Substantia nigra (tissue), 51 donors: ENCODE measurements at places on chromosomes 2 and 18.
A peak's percentile ranks its signal among the peaks of the same experiment; 100 is the strongest.

- no peak for DNase-seq
Measured at GRCh38 chr18:57029761-57030160, 117.1 kb upstream of the BOD1L2 start.

GRCh38 chr2:233209117-233209532 is 42.3 kb upstream of the ATG16L1 start:
- DNase-seq: no peak

DNA sequence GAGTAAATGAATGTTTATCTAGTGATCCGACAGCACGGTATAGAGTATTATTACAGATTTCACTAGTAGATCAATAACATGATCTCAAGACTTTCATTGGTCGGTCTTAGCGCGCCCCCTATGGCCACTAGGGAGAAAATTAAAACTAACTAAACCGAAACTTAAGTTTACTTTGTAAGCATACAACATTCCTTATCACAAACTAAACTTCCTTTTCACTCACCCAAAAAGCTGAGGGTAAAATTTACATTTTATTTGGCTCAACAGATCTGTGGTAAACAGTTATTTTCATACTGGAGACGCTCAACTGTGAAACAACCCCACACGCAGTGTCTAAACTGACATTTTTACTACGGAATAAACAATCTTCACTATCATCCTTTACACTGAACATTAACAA is 215.6 kb upstream of the MAP2 start:
- no peak for DNase-seq

DNA sequence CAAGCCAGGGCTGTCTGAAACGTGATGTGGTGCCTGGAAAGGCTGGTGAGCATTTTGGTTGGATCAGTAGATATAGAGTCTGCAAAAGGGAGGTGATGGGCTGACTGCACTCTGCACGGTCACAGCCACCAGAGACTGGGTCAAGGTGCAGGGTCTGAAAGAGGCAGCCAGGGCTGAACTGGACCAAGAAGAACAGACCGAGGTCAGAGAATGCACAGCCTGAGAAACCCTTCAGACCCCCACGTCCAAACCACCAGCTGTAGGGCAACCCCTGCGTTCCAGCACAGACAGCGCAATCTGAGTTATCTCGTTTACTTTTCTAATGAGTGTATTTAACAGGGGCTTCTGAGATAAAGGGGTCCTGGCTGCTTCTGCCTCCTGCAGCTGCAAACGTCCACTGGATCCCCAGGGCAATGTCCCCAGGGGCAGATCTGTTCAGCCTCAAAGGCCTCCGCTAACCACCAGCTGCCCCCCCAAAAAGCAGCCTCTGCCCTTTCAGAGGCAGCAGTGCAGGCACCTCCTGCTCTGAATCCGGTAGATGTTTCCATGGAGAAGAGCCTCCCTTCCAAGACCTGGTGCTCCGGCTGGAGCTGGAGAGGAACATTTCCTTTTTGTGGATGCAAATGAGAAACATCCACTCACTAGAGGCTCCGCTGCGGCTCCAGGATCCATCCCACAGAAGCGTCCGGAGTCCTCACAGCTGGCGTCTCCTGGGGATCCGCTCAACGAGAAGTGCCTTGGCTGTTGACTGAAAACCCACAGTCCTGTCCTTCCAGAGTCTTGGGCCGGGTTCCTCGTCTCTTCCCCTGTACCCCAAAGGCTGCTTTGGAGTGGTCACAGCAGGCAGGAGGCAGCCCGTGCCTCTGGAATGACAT is 970 bp upstream of the KCNG2 start:
- no peak for DNase-seq

DNA sequence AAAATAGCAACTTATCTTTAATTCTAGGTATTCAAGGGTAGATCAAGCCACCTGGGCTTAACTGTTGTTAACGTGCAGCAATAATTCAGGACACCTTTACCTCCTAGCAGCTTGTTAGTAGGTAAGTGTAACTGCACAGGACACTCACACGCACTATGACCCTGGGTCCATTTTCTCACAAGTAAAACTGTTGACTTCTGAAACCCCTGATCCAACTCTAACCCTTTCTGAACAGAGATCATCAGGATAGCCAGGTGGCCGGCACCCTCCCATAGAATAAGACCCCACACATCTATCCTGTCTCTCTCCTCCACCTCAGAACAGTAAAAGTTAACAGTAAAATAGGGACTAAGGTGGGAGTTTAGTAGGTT is 610 bp downstream of the SPC25 start:
- DNase-seq: no peak

DNA sequence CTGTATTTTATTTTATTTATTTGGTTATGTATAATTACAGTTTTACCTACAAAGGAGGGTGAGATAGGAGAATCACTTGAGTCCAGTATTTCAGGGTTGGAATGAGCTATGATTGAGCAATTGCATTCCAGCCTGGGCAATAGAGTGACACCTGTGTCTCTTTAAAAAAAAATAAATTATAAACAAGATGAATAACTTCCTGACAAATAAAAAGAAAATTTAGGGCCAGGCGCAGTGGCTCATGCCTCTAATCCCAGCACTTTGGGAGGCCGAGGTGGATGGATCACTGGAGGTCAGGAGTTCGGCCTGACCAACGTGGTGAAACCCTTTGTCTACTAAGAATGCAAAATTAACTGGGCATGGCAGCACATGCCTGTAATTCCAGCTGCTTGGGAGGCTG is 17.3 kb downstream of the MTA3 start:
- no peak for DNase-seq

DNA sequence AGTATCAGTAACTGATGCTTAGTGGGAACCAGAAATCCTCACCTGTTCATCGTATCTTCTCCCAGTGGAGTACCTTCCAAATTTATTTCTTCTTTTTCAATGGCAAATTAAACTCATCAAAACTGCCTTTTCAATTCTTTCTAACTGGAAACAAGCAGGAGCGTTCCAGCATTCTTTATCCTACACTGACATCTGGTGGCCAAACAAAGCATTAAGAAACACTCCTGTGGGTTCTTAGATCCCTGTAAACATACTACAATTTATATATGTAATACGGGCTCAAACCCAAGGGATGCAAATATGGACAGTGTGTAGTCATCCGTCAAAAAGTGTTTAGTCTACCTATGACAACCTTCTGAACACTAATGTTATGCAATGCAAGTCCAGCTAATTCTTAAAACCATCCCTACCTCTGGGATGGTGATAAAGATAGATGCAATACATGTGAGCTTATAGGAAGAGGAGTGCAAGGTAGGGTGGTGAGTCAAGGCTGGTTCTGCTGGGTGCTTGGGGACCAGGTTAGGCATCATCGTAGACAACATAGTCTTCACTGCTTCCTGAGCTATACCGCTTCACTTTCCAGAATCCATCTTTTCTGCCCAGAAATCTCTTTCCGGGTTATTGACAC is 375.0 kb downstream of the CTNNA2 start:
- no peak for DNase-seq

DNA sequence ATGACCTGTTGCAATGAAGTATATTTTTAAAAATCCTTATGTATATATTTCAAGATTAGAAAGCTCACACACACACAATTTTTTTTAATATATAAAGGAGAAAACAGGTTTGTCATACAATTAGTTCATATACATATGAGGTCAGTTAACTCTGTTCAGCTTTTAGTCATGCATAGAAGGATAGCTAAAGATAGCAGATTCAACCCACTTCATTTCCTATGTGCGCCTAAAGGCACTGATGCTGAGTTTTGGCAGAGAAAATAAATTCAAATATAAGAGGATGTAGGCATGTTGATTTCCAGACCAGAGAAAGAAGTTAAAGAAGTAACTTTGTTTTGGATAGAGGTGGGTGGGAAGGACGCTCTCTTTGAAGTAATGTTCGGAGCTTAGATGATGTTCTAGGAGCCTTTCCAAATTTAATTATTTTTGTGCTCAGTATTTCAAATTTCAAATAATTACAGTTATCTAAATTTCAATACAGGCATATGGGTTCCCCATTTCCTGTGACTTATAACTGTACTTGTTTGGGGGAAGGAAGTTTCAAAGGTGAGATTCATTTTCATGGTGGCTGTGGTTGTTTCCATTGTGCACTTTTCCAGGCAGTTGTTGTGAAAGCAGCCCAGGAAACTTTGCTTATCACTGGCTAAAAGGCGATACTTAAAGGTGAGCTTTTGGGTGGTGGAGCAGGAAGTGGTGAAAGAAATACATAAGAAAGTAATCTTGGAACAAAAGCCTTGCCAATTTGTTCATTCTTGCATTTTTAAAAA is 523.4 kb upstream of the FANCL start:
- no peak for DNase-seq

- DNase-seq: no peak
Measured at GRCh38 chr2:169362894-169363559, 693 bp upstream of the LRP2 start.

- DNase-seq: no peak
Measured at GRCh38 chr2:238701341-238702206, 146.3 kb upstream of the TWIST2 start.

DNA sequence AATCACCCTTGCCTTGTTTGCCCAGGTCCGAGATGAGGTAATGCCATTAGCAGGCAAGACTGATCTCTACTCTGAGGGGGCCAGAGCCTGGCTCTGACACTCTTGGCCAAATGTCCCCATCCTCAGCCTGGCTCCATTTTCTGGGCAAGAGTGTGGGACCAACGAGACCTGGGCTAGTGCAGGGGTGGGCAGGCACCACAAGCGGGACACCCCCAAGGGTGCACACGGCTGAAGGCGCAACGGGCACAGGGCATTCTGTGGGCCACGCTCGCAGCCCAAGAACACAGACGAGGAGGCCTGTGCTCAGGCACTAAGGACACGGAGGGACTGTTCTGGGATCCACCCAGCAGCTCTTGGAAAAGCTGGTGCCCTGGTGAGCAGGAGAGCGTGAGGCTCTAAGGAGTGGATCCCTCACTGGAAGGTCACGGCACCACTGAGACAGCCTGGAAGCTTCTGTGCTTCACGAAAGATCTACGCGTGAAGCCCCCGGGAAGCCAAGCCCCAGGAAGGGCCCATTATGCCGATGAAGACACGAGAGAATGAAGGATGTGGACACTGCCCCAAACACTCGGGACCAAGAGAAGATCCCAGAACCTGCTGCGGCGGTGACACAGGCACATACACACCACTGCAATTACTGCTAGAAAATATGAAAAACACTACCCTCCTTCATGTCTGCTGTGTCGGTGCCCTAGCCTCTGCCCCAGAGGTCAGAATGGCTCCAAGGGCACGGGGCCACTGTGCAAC is 138.2 kb downstream of the HDAC4 start:
- no peak for DNase-seq

GRCh38 chr18:13246591-13246990 is 28.0 kb downstream of the LDLRAD4 start:
- DNase-seq: no peak

DNA sequence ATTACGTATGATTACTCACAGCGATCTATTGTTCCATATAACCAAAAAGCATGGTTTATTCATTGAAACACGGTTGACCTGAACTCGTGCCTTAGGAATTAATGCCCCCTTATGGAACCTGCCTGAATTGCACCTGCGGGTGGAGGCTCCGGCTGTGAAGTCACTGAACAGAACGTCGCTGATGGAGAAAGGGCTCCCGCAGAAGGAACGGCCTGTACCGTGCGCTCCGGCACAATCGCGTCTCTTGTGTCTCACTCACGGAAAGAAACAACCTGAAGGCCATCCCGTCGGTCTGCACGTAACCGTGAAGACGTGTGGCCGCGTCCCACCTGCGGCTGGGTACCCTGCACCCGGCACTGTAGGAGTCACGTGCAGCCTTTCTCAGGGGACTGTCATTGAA is 133.1 kb downstream of the NFATC1 start:
- DNase-seq: no peak

DNA sequence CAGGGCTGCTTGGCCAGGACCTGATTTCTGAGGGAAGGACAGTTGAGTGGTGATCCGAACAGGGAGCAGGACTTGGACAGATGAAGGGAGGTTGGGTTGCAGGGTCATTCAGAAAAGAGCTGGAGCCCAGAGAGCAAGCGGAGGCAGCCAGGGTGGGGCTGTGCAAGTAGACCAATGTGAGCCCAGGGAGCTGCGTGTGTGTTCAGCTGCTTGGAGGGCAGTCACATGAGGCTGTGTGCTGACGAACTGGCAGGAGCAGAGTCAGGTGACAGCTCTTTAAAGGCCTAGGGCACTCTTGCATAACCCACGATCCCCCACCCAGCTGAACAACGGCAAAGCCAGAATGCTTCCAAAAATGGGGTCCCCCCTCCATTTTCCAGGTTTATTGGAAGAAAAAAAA is 4.6 kb upstream of the MLPH start:
- DNase-seq: no peak

- peak; percentile 68 for DNase-seq
Measured at GRCh38 chr2:239959059-239959971, 65.8 kb downstream of the NDUFA10 start.

DNA sequence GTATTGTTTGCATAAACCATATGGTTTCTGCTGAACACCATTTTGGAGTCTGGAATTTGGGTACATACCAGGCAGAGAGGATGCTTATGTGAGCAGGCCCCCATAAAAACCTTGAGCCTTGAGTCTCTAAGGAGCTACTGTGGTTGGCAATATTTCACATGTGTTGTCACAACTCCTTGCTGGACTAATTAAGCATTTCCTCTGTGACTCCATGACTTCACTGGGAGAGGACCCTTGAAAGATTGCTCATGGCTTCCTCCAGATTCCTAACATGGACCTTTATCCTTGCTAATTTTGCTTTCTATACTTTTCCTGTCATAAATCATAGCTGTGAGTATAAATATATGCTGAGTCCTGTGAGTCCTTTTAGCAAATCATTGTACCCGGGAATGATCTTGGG is 7.6 kb upstream of the COQ10B start:
- no peak for DNase-seq

DNA sequence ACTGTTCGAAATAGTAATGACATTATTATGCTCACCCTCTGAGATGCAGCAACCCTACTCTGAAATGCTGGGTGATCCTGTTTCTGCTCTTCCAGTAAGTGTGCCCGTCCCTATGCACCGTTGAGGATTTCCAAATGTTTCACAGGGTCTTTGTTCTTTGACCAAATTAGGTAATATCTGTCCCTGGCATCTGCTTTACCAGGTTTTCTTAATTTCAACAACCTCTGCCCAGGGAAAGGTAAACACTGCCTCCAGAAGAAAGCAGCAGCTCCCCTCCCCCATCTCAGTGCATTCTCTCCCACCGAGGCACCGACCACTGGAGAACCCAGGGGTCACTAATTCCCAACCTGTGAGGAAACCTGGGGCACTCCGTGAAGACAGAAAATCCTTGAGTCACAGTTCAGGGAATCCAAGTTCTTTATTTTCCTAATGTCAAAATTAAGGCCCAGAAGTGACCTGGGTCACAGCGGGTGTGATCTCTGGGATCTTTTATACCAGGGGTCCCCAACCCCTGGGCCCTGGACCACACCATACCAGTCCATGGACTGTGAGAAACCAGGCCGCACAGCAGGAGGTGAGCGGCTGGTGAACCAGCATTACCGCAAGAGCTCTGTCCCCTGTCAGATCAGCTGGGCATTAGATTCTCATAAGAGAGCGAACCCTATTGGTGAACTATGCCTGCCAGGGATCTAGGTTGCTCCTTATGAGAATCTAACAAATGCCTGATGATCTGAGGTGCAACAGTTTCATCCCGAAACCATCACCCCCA is 1.2 kb upstream of the GRB14 start:
- no peak for DNase-seq
